NCI-H2171 (cell line): ENCODE measurements at places on chromosomes 6 and 20.

- no peak for DNase-seq
Measured at GRCh38 chr6:150813993-150814359, 51.5 kb upstream of the MTHFD1L start.

GRCh38 chr20:61041481-61041880 is 210.6 kb upstream of the CDH4 start:
- no peak for DNase-seq

DNA sequence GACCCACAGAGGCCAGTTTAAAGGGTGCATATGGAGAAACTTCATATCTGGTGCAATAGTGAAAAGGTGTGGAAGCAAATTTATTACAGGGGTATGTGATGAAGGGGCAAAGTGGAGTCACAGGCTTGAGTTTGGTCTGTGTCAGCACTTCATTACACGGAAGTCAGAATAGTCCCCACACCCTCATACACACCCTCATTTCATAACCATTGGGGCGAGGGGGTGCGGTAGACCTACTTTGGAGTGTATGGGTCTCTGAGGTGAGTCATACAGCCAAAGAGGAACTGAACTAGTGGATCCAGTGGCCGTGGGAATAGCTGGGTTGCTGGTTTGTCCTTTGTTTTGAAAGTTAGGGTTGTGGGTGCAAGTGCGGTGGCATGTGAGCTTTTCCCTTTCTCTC is 3.3 kb downstream of the TM9SF4 start:
- DNase-seq = no peak

DNA sequence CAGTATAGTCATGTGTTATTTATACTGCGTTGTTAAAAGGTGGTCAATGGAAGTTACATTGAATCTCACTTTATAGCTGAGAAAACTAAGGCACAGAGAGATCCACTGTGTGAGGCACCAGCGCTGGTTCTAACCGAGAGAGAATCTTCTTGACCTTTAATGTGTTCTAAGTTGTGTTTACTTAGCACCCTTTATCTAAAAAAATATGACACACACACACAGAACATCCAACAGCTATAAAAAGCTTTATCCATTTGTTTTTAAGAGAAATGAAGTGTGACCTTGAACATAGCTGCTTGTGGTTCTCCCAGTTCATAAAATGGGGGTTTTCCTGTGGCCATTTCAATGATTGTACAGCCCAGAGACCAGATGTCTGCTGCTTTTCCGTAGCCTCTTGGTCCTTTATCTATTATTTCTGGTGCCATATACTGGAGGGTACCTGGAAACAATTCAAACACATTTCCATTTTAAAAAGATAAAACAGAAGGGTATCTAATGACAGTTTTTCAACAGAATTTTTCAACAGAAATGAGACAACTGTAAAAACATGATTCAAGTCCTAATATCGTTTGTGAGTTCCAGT is 54.8 kb upstream of the MAP7 start:
- no peak for DNase-seq

DNA sequence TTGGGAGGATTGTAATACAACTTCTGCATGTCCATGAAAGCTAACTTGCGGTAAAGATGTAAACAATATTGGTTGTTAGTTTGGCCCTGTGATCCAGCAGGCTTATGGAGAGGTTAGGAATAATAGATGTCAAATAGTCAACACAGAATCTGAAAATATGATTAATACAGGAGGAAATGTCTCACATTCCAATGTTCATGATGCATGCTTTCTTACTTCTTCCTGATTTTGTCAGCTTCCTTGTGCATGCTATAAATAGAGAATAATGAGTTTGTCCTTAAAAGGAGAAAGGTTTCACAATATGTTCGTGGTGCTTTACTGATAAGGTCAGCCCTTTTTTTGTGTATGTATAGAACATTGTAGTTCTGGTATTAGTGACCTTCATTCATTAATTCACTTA is 136.7 kb downstream of the MMUT start:
- DNase-seq = no peak

GRCh38 chr20:43938932-43939761 is 24.5 kb downstream of the TOX2 start:
- no peak for DNase-seq

DNA sequence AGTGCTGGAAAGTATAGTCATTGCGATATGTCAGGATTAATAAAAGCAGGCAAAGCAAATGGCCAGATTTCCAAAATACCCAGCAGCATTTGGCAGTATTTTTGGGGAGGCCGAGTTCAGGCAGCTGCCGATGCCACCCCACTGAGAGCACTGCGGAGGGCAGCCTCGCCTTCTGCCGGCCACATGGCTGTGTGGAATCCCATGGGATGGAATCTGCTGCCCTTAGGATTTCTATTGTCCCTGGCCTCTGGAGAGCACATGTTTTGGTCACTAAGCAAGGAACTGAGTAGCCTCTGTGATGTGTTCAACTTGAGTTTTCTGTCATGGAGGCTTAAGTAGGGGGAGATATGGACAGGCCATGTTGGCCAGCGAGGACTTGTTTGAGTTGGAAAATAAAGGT is 123.0 kb downstream of the FARS2 start:
- DNase-seq = no peak

- no peak for DNase-seq
Measured at GRCh38 chr6:7086488-7086887, 21.3 kb upstream of the RREB1 start.

DNA sequence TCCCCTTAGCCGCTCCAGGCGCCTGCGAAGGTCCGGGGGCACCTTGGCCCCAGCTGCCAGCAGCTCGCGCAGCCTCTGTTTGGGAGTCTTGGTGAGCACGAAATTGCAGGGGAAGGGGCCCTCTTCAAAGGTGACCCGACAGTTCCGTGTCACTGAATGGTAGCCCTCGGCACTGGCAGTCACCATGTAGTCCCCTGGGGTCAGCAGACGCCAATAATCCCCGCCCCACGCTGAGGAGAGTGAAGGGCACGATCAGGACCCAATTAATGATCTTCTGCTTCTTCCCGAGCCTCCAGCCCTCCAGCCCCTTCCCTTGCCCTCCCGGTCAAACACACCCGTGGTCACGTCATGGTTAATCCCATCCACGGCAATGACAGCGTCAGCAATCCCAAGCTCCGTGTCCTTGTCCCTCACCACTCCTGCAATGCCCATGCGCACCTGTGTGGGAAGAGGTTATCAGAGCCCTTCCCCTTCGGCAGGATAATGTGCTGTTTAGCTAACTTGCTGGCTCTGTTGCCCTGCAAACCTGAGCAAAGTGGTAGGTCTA is 6.2 kb downstream of the CPXM1 start:
- no peak for DNase-seq

DNA sequence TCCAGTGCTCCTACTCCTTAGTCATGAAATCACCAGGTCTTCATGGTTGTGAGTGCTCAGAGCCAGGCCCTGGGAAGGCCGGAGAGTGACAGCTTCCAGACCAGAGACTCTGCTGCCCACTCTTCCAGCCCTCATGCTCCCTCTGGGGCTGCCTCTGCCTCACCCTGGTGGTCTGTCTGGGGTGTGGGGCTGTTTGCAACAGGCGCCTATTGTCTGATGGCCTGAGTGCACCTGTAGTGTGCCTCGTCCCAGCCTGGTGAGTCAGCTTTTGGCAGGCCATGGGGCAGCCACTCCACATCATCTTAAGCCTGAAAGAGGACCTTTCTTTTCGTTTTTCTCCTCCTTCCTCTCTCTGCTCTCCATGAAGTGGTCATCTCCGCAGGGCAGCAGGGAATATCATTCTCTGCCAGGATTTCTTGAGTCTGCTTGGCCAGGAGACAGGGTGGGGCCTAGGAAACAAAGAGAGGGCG is 173.8 kb downstream of the VEGFA start:
- no peak for DNase-seq

DNA sequence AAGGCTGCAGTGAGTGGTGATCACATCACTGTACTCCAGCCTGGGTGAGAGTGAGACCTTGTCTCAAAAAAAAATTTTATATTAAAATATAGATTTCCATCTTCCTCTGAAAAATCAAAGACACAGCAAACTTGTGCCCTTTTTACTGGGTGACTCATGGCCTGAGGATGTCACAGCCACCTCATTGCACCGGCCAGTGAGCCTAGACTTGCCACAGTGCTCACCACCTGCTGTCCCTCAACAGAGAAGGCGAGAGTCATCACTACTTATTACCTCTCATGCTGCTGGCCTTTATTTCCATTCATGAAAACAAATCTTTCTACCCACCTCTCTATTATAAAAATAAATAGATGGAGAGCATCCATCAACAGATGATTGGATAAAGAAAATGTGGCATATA is 295.8 kb downstream of the PREX1 start:
- DNase-seq = no peak
